ENCODE measurements at places on chromosomes 7 and 10.

- DNase-seq: peak; percentile 79
These were observed 177.2 kb downstream of the SH3PXD2A start for GRCh38 chr10:103678178-103678526.

DNA sequence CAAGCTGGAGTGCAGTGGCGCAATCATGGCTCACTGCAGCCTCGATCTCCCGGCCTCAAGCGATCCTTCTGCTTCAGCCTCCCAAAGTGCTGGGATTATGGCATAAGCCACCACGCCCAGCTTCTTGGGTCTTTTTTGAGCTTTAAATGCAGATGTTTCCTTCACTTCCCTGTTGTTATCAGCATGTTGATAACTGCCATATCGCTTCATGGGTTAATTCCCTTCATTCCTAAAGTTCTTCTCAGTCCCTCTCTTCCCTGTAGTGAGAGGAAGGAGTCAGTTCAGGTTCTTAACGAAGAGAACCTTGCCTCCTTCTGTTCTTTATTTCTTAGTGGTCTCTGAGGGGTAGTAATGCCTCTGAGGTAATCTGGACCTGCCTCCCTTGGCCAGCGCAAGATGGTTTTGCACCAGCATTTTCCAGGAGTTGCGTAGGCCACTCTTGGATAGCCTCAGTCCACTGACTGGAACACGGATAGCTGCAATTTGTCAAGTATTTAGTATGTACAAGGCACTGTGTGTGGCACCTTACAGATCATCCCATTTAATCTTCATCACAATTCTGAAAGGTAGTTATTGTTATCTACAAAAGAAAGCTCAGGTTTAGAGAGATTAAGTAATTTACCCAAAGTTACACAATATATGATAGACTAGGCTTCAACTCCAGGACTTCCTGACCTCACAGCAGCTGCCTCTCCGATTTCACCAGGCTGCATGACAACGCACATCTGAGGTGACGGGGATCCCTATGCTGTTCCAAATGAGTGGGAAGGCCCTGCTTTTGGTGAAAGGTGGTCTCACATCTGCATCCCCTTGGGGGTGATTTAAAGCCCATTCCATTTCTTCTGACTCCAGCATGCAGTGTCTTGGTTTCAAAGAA is 60.5 kb downstream of the GATA3 start:
- DNase-seq: no peak

- DNase-seq: peak; percentile 63
These were observed 67.5 kb upstream of the EFCAB10 start for GRCh38 chr7:105648561-105649401.

- no peak for DNase-seq
These were observed 14.0 kb upstream of the PCGF5 start for GRCh38 chr10:91206427-91206826.

GRCh38 chr10:15419279-15419874 is 48.3 kb upstream of the FAM171A1 start:
- DNase-seq: peak; percentile 55

DNA sequence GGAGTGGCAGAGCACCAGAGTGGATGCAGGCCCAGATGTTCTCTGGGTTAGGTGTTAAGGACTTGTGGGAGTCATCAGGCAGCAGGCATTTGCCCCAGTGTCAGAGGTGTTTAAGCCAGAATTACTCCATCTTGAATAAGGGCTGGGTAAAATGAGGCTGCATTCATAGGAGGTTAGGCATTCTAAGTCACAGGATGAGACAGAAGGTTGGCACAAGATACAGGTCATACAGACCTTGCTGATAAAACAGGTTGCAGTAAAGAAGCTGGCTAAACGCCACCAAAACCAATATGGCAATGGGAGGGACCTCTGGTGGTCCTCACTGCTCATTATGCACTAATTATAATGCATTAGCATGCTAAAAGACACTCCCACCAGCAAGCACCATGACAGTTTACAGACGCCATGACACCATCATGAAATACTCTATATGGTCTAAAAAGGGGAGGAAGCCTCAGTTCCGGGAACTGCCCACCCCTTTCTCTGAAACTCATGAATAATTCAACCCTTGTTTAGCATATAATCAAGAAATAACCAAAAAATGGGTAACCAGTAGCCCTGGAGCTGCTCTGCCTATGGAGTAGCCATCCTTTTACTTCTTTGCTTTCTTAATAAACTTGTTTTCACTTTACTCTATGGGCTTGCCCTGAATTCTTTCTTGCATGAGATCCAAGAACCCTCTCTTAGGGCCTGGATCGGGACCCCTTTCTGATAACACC is 882 bp upstream of the LRRC61 start:
- DNase-seq: peak; percentile 52

DNA sequence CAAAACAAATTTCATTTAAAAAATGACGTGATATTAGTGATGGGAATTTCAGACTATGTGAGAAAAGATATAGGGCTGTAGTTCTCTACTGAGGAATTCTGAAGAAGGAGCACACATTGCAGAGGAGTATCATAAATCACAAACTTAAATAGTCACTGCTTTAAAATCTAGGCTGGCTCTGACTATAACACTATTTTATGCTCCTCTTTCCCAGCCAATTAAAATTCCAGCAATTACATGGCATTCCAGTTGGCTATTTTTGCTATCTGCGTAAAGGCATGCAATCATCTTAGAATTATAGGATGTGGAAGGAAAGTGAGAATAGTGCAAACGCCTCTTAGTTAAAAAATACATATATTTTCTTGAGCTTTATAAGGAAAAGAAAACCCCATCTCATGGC is 123.1 kb downstream of the GNAI1 start:
- no peak for DNase-seq

DNA sequence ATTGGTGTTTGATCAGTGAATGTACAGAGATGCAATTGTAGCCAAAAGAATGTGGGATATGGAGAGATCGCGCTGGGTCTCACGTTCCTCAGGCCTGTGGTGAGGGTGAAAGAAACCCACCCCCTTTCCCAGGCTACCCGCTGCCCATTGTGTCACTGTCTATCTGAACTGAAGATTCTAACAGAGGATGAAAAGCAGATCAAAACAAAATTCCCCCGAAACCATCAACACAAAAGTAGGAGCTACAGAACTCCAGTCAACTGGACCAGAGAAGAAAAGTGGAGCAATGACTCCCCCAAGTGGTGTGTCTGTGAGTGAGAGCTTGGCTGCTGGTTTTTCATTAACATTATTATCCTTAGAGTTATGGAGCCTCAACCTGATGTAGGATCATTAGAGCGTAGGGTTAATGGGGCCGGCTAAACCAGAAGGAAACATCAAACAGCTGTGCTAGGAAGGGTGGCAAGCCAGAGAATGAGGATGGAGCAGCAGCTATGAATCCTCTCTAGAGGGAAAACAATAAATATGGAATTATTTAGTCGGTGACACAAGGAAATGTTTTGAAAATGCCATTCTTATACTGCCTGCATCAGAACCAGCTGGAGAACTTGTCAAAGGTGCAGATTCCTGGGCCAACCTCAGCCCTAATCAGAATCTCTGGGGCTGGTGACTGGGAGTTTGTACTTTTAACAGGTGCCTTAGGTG is 38.3 kb downstream of the AKR1B1 start:
- DNase-seq: peak; percentile 66

DNA sequence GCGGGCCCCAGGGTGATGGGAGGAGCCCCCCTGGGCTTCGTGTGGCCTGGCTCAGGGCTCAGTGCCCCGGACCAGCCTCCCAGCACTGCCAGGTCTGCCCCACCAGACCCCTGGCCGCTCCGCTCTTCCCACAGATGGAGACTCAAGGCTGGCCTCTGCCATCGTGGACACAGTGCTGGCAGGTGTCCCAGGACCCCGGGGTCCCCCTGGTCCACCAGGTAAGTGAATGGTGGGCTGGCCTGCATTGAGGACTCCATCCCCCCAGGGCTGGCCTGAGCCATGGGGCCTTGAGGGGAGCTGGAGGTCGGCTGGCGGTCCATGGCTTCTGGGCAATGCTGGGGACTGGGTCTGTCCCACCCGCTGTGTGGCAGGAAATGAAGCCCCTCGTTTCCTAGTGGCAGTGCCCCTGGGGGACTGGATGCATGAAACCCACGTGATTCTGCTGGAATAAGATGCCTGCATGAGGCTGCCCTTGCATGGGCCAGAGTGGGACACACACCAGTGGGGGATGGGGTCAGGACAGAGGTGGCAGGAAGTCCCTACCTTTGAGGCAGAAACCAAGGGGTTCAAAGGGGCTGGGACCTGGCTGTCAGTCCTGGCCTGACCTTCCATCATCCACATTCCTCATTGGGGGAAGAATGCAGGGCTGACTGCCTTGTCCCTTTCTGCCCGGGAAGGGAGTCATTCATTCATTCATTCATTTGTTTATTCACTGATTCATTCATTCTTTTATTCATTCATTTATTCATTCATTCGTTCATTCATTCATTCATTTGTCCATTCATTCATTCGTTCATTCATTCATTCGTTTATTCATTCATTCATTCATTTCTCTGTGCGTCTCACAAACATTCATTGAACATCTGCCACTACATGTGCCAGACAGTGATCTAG is 81.8 kb downstream of the MYL10 start:
- no peak for DNase-seq

DNA sequence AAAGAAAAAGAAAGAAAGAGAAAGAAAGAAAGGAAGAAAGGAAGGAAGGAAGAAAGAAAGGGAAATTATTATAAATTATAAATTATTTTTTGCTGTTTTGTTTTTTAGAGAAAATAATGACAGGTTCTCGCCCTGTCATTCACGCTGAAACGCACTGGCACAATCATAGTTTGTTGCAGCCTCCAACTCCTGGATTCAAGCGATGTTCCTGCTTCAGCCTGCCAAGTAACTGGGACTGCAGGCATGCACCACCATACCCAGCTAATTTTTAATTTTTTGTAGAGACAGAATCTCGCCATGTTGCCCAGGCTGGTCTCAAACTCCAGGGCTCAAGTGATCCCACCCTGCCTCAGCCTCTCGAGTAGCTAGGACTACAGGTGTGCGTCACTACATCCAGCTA is 21.6 kb downstream of the MMD2 start:
- no peak for DNase-seq

- no peak for DNase-seq
These were observed 1.4 kb downstream of the CELF2 start for GRCh38 chr10:11018855-11019631.

- DNase-seq: peak; percentile 34
These were observed 18.0 kb downstream of the MACC1 start for GRCh38 chr7:20199015-20199737.

DNA sequence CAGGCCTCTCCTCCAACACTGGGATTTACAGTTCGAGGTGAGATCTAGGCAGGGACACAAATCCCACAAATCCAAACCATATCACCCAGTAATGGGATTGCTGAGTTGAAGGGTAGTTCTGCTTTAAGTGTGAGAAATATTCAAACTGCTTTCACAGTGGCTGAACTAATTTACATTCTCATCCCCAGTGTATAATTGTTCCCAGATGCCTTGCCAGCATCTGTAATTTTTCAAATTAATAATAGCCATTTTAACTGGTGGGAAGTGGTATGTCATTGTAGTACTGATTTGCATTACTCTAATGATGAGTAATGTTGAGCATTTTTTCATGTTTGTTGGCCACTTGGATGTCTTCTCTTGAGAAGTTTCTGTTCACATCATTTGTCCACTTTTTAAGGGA is 592.8 kb upstream of the GRM3 start:
- no peak for DNase-seq

- DNase-seq: no peak
These were observed 79.0 kb upstream of the ODAD2 start for GRCh38 chr10:28077889-28078288.

DNA sequence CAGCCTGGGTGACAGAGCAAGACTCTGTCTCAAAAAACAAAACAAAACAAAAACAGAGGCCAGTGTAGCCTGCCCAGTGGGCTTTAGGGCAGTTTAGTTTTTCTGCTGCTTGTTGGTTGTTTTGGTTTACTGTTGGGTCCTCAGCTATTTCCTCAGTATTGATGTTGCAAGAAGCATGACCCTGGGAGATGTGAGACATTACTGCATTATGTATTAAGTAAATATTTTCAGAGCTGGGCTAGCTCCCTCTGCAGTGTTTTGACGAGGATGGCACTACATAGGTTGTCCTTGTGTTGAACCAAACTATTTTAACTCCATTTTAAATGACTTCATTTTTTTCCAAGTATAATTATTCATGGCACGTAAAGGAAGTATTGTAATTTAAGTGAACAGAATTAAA is 4.8 kb downstream of the AKAP9 start:
- peak; percentile 13 for DNase-seq

GRCh38 chr10:105592468-105592867 is 951.4 kb downstream of the SORCS3 start:
- no peak for DNase-seq

DNA sequence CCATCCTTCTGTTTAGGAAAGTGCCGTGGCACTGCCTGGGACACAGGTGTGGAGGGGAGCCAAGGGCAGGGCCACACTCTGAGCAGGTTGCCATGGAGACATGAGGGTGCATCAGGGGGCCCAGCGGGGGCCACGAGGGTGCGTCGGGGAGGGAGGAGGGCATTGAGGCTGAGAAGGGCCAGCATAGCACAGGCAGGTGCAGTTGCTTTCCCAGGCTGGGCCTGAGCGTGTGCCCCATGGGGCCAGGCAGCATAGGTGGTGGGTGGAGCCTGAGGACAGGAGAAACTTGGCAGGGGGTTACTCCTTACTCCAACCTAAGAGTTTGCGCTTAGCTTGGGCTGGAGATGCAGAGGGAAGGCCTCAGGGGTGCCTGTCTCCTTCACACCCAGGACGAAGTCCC is 15.2 kb downstream of the YKT6 start:
- DNase-seq: no peak

- DNase-seq: no peak
These were observed 17.5 kb downstream of the ADRB1 start for GRCh38 chr10:114061148-114061547.

- DNase-seq: no peak
These were observed 8.2 kb upstream of the NDUFB2 start for GRCh38 chr7:140688341-140688740.

DNA sequence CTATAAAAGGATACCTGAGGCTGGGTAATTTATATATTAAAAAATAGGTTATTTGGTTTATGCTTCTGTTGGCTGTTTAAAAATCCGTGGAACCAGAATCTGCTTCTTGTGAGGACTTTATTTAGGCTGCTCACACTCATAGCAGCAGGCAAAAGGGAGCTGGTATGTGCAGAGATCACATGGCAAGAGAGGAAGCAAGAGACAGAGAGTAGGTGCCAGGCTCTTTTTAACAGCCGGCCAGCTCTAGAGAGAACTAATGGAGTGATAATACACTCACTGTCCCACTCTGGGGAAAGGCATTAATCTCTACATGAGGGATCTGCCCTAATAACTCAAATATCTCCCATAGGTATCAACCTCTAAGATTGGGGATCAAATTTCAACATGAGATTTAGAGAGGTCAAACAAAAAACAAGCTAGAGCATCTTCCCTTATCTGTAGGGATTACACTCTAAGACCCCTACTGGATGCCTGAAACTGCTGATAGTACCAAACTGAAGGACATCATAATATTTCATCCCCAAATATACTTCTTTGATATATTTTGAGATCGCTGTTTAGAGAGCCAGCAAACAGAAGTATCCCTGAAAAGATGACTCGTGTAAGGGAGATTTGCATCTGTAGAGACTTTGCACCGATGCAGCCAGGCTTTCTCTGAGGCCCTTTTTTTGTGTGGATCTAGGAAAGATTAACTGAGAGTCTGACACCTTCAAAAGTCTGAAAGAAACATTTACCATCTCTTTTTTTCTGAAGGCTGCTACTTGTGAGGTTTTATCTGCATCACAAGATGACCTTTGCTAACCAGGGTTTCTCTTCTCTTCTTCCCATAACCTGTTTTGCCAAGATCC is 717.0 kb upstream of the MBL2 start:
- no peak for DNase-seq

All from body of pancreas (tissue), 4 donors.